Stimulated activated CD8-positive, alpha-beta memory T cell treated with anti-CD3 and anti-CD28 coated beads, Interleukin-7, amount 100 ng/mL, for 1 hour (primary cell): ENCODE measurements at places on chromosomes 2 and 18.

DNA sequence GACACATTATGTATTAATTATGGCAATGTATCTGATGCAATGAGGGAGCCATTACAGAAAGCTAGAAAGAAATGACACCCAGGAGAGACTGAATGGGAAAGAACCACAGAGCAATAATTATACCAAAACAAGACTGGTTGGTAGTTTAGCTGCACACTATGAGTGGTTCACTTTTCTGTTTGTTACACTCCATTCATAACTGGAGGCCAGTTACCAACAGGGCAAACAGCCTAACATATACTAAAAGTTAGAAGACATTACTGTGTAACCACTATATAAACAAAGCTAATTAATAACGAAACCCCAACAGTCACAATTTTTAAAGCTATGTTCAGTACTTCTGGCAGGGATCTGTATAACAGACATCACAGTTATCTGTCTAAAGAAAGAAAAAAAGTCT is 49.4 kb downstream of the NBAS start:
- no peak for DNase-seq

DNA sequence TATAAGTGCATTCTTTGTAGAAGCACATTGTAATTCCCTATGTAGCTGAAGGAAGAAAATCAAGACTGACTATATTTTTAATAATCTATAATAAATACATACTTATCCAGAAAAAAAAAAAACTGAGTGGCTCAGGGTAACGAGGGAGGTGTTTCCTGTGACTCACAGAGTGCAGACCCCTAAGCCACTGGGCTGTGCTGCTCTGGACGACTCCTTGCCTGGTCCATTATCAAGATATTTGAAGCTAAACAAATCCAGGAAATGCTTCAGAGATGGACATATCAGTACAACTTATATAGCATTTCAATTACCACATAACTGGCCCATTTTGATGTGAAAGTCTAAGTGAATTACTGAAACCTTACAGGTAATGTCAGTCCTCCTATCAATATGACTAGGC is 80.6 kb downstream of the PIGN start:
- no peak for DNase-seq

DNA sequence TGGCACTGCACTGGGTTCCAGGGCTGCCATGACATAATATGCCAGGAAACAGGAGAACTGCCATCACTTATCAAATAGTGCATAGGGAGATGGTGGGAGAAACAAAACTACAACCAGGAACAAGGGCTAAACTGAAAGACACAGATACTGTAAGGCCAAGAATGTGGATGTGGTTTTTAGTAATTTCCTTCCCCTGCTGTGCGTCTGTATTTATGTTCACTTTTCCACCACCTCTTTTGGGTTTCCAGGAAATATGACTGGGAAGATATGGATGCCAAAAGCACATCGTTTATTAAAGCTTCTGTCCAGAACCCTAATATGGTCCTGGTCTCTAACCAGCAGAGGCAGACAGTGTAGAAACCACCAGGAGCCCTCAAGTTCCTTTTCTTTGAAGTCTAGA is 759.7 kb upstream of the FANCL start:
- DNase-seq, result no peak

- DNase-seq, result no peak
Measured at GRCh38 chr2:128549646-128550260, 231.1 kb upstream of the HS6ST1 start.

- no peak for DNase-seq
Measured at GRCh38 chr2:10864251-10864650, 47.5 kb upstream of the KCNF1 start.

GRCh38 chr18:57859314-57859713 is 56.2 kb upstream of the ATP8B1 start:
- DNase-seq, result no peak

DNA sequence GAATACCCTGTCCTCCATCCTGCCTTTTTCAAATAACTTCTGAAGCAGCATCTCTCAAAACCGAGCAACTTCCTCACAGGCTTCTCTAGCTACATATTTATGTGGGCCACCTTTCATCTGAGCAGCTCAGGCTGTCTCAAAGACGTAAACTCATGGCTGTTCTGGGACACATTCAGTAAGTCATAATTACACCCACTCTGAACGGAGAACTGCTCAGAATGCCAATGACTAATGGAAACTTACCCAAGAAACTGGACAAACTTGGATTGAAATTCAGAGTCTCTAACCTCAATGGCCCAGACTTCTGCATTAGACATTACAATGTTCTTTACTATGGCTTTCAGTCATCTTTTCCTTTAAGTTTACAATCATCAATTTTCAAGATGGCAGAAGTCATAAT is 145.2 kb downstream of the RAD51AP2 start:
- DNase-seq, result no peak

DNA sequence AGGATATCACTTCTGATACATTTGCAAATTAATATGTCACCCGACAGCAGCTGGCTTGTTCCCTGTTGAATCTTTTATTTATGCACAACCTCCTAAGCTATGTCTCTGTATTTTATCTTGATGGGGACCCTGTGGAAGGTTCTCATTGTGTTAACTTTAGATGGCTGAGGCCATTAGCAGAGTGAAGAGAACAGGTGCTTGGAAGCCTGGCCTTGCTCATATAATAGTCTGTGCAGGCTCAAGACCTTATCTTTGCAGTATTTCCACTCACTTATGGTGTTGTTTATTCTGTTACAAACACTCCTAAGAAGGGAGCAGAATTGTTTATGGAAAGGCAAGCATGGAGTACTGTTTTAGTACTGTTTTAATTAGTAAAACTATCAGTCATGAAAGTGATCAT is 107.6 kb downstream of the SETBP1 start:
- no peak for DNase-seq

GRCh38 chr2:175167076-175167791 is 769 bp downstream of the ATF2 start:
- DNase-seq, result no peak

DNA sequence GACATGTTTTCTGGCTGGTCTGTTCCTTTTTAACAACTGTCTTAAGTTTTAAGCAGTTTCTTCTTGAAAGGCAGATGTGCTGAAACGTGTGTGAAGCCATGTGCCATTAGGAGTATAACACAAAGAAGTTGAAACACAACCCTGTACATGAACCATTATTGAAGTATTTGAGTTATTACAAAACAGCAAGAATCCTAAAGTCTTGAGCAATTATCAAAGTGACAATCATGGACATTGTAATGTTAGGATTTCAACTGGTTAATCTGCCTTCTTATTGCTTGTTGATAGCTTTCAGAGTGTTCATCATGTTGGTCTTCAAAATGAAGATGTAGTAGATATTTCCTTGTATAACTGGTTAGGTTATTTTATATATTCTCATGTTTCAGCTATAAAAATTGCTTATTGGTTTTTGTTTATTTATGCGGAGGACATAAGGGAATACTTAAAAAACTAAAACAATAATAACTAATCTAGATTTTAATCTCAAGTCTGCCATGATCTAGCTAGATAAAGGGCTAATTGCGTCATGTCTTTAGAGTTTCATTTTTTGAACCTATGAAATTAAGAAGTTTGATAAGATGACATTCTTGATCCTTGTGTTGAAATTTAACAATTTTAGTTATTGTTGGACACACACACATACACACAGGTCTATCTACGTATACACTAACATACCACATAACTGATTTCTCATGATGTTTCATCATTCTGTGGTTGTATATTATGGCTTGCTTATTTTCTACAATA is 21.1 kb downstream of the PPP1R1C start:
- no peak for DNase-seq

DNA sequence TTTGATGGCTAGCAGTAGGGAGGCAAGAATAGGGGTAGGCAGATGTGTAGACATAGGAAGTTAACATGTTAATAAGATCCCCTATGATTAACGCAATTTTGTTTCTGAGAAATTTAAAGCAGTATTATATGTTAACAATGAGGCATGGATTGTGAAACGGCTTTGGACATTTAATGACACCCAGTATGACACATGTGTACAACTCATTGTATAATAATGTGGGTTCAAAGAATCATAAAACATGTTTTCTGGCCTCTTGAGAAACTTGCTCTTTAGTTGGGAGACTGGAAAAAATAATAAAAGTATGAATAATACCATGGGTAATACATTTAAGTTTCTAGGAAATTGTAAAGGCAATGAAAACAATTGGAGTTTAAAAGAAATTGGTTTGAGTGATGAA is 332.1 kb upstream of the CDH20 start:
- no peak for DNase-seq

DNA sequence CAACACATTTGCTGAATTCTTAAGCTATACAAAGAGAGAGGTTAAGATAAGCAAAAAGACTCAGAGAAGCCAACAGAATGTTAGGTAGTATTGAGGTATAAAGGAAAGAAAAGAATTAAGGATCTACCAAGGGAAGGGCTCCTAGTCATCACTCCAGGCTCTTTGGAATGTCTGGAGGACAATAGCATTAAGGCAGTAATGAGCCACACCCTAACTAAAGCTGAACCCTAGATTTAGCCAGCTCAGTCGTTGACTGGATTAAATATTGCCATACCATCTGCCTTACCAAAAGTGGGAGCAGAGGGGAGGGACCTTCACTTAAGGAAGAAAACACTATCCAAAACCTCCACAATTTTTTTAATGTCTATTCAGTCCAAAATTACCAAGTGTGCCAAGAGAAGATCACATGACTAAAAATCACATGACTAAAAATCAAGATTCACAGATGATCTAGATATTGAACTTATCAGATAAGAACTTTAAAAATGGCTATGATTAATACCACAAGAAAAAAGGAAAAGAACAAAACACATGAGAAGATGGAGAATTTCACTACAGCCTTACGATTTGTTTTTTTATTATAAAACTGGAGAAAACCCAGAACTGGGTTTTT is 59.7 kb downstream of the EXOC6B start:
- DNase-seq, result no peak

DNA sequence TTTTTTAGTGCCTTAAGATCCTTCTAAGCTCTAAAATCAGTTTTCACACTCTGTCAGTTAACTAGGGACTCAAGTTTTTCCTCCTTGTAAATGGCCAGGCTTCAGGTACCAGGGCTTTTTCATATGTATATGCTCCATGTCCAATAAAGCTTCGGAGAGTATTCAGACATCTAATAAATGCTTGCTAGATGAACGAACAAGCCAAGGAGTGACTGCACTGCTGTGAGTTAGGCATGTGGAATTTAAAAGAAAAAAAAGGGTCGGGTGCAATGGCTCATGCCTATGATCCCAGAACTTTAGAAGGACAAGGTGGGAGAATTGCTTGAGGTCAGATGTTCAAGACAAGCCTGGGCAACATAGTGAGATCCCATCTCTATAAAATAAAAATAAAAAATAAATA is 81.9 kb downstream of the CDH2 start:
- DNase-seq, result no peak

- no peak for DNase-seq
Measured at GRCh38 chr2:237222178-237222577, 136.5 kb downstream of the COPS8 start.

DNA sequence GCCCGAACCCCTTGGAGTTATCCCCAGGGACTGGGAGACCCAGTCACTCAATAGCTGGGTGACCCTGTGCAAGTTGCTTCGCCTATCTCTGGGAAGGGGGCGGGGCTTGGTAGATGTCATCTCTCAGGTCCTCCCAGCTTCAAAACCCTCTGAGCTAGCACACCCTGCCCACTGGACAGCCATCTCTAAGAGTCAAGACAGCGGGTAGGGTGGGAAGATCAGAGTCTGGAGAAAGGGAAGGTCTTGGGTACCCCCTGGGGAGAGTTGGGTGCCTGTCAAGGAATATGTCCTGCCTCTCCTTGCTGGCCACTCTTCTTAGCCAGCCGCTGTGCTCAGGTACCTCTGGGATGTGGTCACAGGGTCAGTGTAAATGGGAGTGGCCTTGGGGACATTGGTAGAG is 8.0 kb downstream of the GLI2 start:
- DNase-seq, result no peak

DNA sequence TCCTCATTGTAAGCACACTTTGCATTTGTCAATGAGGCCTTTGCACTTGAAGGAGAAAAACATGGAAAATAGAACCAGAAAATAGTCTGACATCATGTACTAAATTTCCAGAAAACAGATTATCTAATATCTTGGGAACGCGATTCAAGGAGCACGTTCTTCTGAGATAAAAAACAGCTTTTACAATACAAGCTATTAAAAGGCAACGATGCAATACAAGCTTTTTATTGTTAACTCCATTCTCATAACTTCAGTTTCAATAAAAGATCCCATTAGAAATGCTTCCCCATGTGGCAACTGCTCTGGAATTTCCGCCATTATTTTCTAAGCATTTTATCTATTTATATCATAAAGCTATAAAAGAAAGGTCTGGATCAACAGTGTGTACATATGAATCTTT is 40.3 kb downstream of the NRXN1 start:
- DNase-seq, result no peak

GRCh38 chr2:86764661-86765309 is 25.9 kb downstream of the CD8A start:
- DNase-seq, result no peak

DNA sequence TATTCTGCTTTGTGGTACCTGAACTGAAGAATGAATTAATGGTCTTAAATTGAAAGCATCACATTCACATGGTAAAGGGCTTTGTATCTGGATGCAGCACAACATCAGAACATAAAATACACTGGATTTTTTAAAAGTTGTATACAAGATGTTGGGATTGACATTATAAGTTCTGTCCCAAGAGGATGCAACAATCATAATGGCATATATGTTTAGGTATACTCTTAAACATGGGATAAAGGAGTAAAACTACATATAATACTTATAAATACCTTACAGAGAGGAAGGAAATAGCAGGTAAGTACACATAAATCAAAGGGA is 171.9 kb downstream of the THADA start:
- DNase-seq, result no peak
